Posterior vena cava (tissue), 2 donors: ENCODE measurements at places on chromosomes 6 and 20. TPM values are rescaled to one million over a fixed set of nuclear protein-coding genes. Genes with fewer than 3 reads are reported as not detected.

Gene UNC5CL
- total RNA-seq: 0.42 TPM

Gene MUC21
- total RNA-seq: not detected

Gene TBX18
- 45.5 TPM for total RNA-seq

Gene C6orf141
- total RNA-seq: 1.7 TPM

Gene RBPJL
- not detected for total RNA-seq

Gene C4B
- total RNA-seq: 45.4 TPM

Gene ME1
- 14.5 TPM for total RNA-seq

Gene TRIM26
- total RNA-seq: 36.0 TPM

Gene UNC93A
- not detected for total RNA-seq

Gene CLDN20
- not detected for total RNA-seq

Gene MAS1
- 0.42 TPM for total RNA-seq

Gene CST4
- total RNA-seq: not detected

Gene L3MBTL1
- 6.7 TPM for total RNA-seq

Gene NOL4L
- total RNA-seq: 9.3 TPM

Gene PAK5
- not detected for total RNA-seq

Gene PKIB
- 0.37 TPM for total RNA-seq

Gene GJA10
- not detected for total RNA-seq

Gene MSH5
- 9.8 TPM for total RNA-seq

Gene COL11A2
- 0.43 TPM for total RNA-seq

Gene MAPK13
- 10.1 TPM for total RNA-seq

Gene GRIK2
- 1.5 TPM for total RNA-seq

Gene CLPSL2
- not detected for total RNA-seq

Gene C2
- total RNA-seq: 14.0 TPM

Gene FOXQ1
- not detected for total RNA-seq

Gene SUPT3H
- total RNA-seq: 7.9 TPM

Gene TFAP2B
- not detected for total RNA-seq

Gene PLA2G7
- 1.5 TPM for total RNA-seq

Gene PLN
- total RNA-seq: 277 TPM

Gene KCNK5
- 2.1 TPM for total RNA-seq

Gene ZKSCAN8
- total RNA-seq: 18.6 TPM

Gene SLC24A3
- total RNA-seq: 20.4 TPM

Gene RIPPLY2
- not detected for total RNA-seq

Gene CPXM1
- total RNA-seq: 36.6 TPM

Gene HSPA1L
- 1.4 TPM for total RNA-seq

Gene MACROD2
- total RNA-seq: 15.5 TPM

Gene HLA-DQA1
- total RNA-seq: 8.7 TPM

Gene ACTL10
- total RNA-seq: 1.2 TPM

Gene SDHAF4
- 8.9 TPM for total RNA-seq

Gene C20orf202
- not detected for total RNA-seq

Gene ALDH5A1
- total RNA-seq: 4.0 TPM

Gene ZNF512B
- total RNA-seq: 9.4 TPM

Gene KHDRBS2
- 0.14 TPM for total RNA-seq

Gene BTBD3
- 24.8 TPM for total RNA-seq
